A549 treated with GW870086 at 1 μM for 4 hours (cell line): ENCODE measurements at places on chromosomes 11 and 22. TPM values are rescaled to one million over a fixed set of nuclear protein-coding genes. Genes with fewer than 3 reads are reported as not detected.

The ADAMTS15 gene
- 5.1 to 8.5 TPM (median 7.0 TPM) in 5 replicates for total RNA-seq

The SSRP1 gene
- 204 to 235 TPM (median 224 TPM) in 5 replicates for total RNA-seq

The TSSC4 gene
- 46.7 to 79.0 TPM (median 67.0 TPM) in 5 replicates for total RNA-seq

The SLC22A6 gene
- total RNA-seq = not detected in 5 replicates

The LRRN4CL gene
- total RNA-seq = 0.06 to 0.17 TPM (median 0.10 TPM) in 4 of 5 replicates, not detected in the other

The RAC2 gene
- 0.14 to 0.43 TPM (median 0.22 TPM) in 4 of 5 replicates, not detected in the other for total RNA-seq

The ASPHD2 gene
- 1.1 to 1.2 TPM (median 1.1 TPM) in 5 replicates for total RNA-seq

The OR4D5 gene
- not detected in 5 replicates for total RNA-seq

The PIWIL4 gene
- 0.13 to 0.39 TPM (median 0.19 TPM) in 5 replicates for total RNA-seq

The GLYAT gene
- not detected in 5 replicates for total RNA-seq

The NUDT22 gene
- 32.0 to 40.1 TPM (median 38.3 TPM) in 5 replicates for total RNA-seq

The INPP5J gene
- total RNA-seq = 0.46 to 0.57 TPM (median 0.51 TPM) in 5 replicates

The UFD1 gene
- 88.1 to 103 TPM (median 98.9 TPM) in 5 replicates for total RNA-seq

The ACTN3 gene
- 0.05 TPM in 1 of 5 replicates, not detected in the others for total RNA-seq

The SEZ6L gene
- not detected in 5 replicates for total RNA-seq

The KIAA0930 gene
- total RNA-seq = 63.8 to 83.7 TPM (median 81.1 TPM) in 5 replicates
